ENCODE measurements at places on chromosomes 4 and X. TPM values are rescaled to one million over a fixed set of nuclear protein-coding genes. Genes with fewer than 3 reads are reported as not detected.
A peak's percentile ranks its signal among the peaks of the same experiment; 100 is the strongest.

The PNMA3 gene
- 0.10 TPM for total RNA-seq

- no peak for DNase-seq
These were observed 911.8 kb downstream of the CENPC start for GRCh38 chr4:66633477-66633876.

DNA sequence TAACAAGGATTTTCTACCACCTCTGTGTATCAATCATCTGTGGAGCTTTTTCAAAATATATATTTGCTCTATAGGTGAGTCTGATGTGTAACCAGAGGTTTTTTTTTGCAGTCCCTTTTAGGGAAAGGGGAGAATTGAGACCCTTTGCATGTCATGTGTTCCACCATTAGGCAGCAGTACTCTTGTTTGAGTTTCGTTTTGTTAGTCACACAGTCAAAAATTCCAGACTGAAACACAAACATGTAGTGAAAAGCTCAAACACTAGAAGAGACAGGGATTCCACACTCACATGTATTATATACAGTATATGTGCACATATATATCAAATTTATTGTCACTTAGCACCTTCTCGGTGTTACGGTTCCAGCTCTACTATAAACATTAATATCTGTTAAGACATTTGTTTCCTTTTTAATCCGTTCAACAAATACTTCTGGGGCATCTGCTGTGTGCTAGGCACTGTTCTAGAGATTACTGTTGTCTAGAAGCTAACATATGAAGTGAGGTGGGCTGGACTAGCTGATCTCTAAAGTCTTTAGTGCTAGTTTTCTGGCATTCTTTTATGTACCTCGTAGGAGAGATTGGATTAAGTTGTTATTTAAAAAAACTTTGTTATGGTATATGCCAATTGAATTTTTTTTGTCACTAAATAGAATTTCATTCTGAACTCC, 5.5 kb downstream of the USP9X start:
- DNase-seq = no peak

DNA sequence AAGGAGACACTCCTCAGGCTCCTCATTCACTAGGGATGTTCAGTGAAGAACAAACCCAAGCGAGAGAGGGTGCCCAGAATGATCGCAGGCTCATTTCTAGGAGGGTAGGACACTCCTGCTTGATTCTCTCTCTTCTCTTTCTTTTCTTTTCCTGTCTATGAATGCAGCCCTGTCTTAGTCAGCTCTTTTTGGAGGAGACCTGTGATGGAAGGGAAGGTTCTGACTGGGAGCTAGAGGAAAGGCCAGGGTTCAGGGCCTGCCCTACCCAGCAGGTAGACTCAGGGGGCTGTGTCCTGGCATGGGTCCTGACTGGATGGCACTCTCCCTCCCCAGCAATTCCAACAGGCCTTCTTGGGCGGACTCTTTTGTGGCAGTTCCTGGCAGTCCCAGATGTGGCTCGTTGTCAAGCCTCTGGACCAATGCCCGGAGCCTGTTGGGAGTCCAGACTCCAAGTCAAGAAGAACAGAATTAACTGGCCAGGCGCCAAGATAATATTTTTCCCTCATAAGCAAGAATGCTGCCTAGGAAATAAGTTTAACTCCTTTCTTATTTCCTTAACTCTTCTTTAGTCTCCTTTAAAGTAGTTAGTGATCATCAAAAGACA, 139.4 kb upstream of the SCML1 start:
- DNase-seq = peak; percentile 78

The MSANTD1 gene
- total RNA-seq = 0.87 TPM

GRCh38 chr4:141348573-141348972, 127.9 kb downstream of the ZNF330 start:
- DNase-seq = no peak

The PRDM5 gene
- 2.6 TPM for total RNA-seq

- no peak for DNase-seq
These were observed 1.9 kb downstream of the PRPS1 start for GRCh38 chrX:107630031-107630689.

The GUCY1B1 gene
- 4.1 TPM for total RNA-seq

The SEC24D gene
- 6.0 TPM for total RNA-seq

The GPR143 gene
- not detected for total RNA-seq

- no peak for DNase-seq
These were observed 41.7 kb upstream of the H2AZ1 start for GRCh38 chr4:99991741-99992140.

DNA sequence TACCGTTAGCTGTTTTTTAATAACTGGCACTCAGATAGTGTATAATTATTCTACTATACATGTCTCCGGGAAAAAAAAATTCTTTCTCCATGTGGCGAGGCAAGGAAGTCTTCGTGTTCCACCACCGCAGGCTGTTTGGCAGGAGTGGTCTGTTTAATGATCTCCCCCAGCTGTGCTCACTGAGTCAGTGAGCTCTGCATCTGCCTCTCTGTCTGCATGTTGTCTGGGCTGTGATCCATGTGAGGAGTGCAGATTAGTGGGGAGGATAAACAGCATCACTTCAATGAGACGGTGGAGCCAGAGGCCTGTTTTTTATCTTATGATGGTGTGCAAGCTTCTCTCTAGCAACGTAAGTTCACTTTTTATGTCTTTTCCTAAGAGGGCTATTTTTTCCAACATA, 69.8 kb downstream of the RPS3A start:
- peak; percentile 69 for DNase-seq

DNA sequence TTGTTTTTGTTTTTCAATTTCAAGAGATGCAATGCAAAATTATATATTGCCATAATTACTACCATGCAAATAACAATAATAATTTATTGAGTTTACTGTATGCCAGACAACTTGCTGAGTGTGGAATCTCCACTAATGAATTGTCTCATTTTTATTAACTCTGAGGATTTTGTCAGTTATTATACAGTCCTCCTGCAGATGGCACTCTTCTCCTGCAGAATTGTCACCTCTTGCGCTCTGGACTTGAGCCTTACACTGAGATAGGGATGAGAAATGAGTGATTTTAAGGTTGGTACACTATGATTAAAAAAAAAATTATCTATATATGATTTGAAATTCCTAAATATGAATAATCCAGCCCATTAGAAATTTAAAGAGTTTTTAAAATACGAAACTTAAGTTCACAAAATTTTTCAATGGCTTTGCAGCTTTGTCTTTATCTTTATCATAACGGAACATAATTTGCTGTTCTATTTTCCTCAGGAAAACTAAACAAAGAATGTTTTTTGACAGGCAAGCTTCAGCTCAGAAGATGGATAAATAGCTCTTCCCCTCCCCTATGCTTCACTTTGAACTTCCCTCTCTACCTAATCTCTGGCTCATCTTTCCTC, 12.7 kb upstream of the PAQR3 start:
- DNase-seq = no peak

DNA sequence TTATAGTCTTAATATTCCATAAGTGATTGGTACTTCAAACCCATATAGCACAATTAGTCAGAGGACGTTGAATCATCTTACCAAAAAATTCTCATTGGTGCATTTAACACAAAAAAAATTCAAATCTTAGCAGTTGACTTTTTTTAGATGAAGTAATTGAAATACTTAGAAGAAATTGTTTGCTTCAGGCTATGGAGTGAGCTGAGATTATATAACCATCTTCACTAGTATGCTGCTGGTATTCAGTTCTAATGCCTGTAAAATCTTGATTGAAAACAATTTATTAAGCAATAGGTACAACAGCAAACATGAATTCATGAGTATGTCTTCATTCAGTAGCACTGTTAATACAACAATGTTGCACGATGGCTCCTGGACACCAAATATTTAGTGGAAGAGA, 250.0 kb downstream of the GPM6A start:
- no peak for DNase-seq

The GAGE12E gene
- total RNA-seq = not detected

GRCh38 chrX:124226129-124226528, 106.3 kb upstream of the TEX13D start:
- DNase-seq = no peak

GRCh38 chrX:74117962-74118902, 185.7 kb upstream of the ZCCHC13 start:
- DNase-seq = no peak

The PSMD10 gene
- total RNA-seq = 19.6 TPM

The CT45A5 gene
- not detected for total RNA-seq

The HERC5 gene
- total RNA-seq = 1.6 TPM

The FRAS1 gene
- 1.9 TPM for total RNA-seq

DNA sequence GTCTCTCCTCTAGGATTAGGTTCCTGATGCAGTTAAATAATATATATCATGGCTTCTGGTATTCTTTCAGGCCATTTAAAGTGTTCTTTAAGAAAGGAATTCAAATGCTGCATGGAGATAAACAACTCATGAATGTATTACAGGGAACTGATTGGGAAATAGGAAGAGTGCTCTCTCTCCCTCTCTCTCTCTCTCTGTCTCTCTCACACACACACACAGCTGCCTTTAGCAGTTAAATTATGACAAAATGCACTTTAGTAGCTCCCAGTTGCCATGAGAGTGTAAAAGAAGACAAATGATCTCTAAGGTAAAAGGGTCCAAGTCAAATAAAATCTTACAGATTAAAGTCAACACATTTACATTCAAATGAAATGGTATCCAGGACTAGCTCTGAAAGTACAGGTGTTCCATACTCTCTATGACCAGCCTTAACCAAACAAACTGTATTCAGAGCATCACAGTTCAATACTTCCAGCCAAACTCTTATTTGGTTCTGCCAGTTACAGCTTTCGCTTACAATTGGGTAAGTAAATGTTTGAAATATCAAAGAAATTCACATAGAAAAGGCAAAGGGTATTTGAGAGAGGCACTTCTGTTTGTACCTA, 94.7 kb upstream of the CXXC4 start:
- no peak for DNase-seq

GRCh38 chrX:3678328-3678727, 35.1 kb downstream of the PRKX start:
- no peak for DNase-seq

- DNase-seq = no peak
These were observed 90.2 kb downstream of the TET2 start for GRCh38 chr4:105236916-105237311.

The LETM1 gene
- total RNA-seq = 41.5 TPM

The ANXA3 gene
- total RNA-seq = 19.1 TPM

The TENT5D gene
- total RNA-seq = not detected

DNA sequence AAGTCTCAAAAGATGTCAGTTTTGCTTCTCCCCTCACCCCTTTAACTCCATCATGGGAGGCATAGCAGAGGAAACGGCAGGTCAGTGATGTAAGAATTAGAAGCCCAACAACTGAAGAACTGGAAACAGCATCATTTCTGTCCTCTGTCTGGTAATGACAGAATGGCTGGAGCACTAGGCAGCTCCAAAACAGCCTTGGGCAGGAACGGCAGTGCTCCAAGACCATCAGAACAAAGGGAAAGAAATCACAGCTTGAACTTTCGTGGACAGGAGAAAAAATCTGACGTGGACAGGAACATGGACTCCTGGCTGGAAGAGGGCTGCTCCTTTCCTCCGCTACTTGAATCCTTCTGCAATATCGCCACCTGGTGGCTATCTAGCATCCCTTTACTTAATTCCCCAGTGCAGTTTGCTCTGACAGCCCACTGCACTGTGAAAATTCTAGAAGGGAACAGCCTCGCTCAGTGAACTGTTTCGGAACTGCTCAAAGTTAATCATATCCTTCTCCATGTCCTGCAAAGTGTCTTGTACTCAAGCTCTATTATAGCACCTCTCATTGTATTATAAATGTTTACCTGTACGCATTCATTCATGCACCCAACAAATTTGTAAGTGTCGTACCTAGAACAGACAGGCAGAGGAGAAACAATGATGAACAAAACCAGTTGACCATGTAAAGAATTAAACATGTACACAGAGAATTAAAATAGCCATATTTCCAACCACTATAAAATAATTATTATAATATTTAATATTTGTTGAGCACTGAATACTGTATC, 20.4 kb downstream of the SLC25A53 start:
- peak; percentile 54 for DNase-seq

The HMX1 gene
- not detected for total RNA-seq

DNA sequence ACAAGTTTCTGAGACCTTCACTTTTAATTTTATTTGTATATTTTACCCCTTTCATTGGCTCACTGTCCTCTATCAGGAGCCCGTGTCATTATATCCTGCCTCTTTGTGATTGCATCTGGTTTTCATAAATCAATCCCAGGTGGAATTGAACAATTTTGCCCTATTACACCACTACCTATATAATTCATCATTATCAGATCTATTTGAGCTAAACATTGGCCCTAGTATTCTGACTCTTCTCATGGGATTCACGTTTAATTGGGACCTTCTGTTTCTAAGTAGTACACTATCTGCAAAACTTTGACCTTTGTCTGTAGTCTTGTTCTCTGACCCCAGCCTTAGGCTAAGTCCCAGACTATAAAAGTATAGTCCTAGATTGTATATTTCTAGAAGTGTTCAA, 114.1 kb downstream of the FAT4 start:
- DNase-seq = no peak

DNA sequence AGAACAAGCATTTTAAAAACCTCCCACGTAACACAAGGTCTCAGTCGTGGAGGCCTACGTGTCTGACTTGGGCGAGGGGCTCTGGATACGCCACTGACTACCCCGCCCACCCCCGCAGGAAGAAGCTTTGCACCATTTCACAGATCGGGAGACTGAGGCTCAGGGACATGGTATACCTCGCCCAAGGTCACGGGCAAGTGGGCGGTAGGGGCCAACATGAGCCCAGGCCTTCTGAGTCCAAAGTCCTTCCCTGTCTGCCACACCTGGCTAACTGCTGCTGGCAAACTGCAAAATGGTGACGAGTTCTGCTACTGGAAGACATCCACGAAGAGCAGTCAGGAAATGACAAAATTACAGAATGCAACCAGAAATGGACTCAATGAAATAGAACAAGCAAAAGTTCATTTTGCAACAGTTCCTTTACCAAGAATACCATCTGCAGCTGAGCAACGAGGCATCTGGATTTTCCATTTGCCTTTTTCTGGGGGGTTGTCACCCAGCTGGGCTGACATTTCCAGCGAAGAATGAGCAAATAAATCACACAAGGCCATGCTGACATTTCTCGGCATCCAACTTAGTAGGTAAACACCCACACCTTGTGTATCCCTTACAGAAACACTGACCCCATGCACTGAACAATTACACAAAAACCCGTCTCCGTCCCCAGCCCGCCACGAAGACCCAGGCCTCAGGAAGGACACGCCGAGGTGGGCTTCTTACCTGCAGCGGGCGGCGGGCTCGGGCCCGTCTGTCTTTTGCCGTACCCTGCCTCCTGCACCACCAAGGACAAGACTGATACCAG, 70.2 kb upstream of the AFAP1 start:
- DNase-seq = no peak

The ASB12 gene
- 26.9 TPM for total RNA-seq

The NAAA gene
- 7.3 TPM for total RNA-seq

- no peak for DNase-seq
These were observed 23.3 kb downstream of the AMER1 start for GRCh38 chrX:64182208-64182607.

The GUCY1A1 gene
- total RNA-seq = 7.2 TPM

The ZCCHC12 gene
- total RNA-seq = not detected

GRCh38 chr4:3492741-3493719, 29.9 kb downstream of the DOK7 start:
- DNase-seq = no peak

The CLDN22 gene
- not detected for total RNA-seq

DNA sequence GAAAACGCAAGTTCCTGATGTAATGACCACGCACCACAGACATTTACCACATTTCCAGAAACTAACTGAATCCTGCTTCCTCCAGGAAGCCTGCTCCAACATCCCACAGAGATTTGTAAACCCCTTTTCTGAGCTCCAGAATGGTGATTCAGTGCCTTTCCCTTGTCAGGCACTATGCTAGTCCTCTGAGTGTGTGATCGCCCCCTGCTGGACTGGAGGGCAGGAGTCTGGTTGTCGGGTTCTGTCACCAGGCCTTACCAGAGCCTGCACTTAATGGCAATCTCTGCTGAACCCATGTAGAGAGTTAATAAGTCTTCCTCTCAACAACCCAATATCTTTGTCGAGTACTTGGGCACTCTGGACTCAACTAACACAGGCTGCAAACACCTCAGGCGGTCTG, 14.5 kb upstream of the KDM5C start:
- DNase-seq = no peak
